ENCODE measurements at places on chromosomes 7 and 10.

- no peak for DNase-seq
These were observed 66.6 kb downstream of the PLXNA4 start for GRCh38 chr7:132509643-132510042.

- no peak for DNase-seq
These were observed 96.6 kb upstream of the CACUL1 start for GRCh38 chr10:118851062-118852035.

GRCh38 chr7:128941946-128942526 lies 4.3 kb downstream of the IRF5 start:
- DNase-seq = no peak

DNA sequence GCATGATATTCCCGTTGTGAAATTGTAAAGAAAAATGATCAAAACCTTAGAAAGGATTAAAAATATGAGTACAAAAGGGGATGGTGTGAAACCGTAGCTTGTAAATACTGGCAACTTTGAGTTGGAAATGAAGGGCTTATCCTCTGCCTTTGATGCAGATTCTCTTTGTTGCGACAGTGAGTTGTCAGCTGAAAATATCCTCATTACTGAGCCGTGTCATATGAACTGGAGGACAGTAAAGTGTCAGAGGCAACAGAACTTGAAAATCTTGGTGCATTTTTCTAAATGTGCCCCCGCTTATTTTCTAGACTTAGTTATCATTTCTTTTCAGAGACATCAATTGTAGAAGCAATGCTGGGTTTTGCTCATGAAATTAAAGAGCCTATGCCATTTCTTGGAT lies 170.5 kb upstream of the NPS start:
- no peak for DNase-seq

GRCh38 chr10:4982764-4983226 lies 19.6 kb downstream of the AKR1C1 start:
- DNase-seq = no peak

DNA sequence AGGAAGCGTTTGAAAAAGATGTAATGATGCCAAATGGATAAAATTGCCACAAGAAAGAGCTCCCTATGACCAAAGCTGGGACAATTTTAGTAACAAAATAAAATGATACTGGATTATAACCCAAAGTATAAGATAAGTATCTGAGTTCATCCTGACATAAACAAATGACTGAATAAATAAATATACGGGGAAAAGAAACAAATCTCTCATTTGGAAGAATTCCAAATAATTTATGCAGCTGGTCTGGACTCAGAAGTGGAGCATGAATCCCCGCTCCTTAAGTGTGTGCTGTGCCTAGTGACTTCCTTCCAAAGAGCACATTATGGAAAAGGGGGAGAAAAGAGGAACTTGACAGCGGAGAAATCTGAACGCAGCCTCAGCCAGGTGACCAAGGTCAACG lies 186.2 kb downstream of the RAMP3 start:
- DNase-seq = no peak

GRCh38 chr10:60171436-60172013 lies 218.2 kb downstream of the ANK3 start:
- DNase-seq = no peak

- no peak for DNase-seq
These were observed 58.2 kb upstream of the CAMK2B start for GRCh38 chr7:44383566-44383965.

DNA sequence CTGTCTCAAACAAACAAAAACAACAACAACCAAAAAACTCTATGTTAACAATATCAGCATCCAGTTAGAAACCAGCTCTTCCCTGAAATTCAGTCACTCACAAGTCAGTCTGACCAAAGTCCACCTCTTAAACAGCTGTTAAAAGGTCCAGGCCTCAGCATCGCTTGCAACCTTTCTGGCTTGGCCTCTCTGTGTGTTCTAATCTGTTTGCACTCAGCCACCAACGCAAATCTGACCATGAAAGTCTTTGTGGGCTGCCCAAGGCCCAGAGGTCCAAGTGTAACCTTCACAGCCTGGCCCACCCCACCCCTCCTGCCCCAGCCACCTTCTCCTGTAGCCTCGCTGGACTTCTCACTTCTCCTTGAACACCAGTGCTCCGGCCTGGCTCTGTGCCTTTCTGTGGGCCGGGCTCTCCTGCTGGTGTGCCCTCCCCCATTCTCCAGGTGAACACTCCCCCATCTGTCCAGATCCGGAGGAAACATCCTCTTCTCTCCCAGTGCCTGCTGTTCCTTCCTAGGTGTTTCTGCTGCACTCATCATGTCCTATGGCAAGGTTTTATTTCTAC lies 72.2 kb upstream of the EFCAB10 start:
- no peak for DNase-seq

- no peak for DNase-seq
These were observed 12.7 kb downstream of the FBH1 start for GRCh38 chr10:5902511-5903274.

- no peak for DNase-seq
These were observed 317.8 kb downstream of the SNX13 start for GRCh38 chr7:17622451-17622850.

DNA sequence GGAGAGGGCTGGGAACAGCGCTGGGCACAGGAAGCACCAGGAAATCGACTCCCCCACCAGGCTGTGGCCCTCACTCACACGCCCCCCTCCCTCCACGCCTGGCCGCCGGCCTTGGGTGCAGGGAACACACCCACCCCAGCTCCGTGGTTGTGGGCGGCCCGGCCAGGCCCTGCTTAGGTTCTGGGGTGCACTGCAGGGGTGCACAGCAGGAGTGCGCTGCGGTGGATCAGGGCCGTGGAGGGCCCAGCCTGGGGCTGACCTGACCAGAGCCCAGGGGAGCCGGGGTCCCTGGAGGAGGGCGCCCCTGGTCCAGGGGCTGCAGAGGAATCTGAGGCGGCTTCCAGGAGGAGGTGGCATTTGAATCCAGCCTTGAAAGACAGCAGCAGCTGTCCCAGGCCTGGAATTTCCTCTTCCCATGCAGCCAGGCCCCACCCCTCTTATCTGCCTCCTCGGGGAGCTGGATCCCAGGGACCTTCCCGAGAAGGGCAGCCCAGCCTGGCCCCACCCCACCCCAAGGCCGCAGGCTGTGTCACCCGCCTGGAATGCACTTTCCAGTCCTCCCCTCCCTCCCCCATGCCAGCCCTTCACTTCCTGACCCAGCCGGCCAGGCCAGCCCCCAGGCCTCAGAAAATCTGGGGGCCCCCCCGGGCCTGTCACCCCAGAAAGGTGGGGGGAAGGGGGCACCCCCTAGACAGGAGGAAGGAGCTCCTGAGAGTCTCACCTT lies 18.4 kb upstream of the PDGFA start:
- no peak for DNase-seq

DNA sequence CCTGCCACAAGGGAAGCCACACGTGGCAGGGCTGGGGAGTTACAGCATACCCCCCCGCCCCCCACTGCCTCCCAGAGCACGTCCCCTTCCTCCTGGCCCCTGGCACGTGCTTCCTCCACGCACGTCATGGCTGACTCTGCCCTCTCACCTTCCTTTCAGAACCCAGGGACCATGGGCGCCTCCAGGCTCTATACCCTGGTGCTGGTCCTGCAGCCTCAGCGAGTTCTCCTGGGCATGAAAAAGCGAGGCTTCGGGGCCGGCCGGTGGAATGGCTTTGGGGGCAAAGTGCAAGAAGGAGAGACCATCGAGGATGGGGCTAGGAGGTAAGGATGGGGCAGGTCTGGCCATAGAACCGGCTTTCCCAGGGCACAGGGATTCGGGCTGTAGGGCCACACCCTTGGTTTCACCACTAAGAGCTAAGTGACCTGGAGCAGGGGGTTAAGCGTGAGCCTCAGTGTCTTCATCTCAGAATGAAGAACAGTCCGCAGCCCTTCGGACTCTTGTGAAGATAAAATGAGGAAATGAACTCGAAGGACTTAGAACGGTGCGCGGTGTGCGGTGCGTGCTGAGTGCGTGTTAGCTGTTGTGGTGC lies 2.5 kb downstream of the NUDT1 start:
- no peak for DNase-seq

- DNase-seq = no peak
These were observed 76.9 kb upstream of the KMT2C start for GRCh38 chr7:152512706-152513105.

DNA sequence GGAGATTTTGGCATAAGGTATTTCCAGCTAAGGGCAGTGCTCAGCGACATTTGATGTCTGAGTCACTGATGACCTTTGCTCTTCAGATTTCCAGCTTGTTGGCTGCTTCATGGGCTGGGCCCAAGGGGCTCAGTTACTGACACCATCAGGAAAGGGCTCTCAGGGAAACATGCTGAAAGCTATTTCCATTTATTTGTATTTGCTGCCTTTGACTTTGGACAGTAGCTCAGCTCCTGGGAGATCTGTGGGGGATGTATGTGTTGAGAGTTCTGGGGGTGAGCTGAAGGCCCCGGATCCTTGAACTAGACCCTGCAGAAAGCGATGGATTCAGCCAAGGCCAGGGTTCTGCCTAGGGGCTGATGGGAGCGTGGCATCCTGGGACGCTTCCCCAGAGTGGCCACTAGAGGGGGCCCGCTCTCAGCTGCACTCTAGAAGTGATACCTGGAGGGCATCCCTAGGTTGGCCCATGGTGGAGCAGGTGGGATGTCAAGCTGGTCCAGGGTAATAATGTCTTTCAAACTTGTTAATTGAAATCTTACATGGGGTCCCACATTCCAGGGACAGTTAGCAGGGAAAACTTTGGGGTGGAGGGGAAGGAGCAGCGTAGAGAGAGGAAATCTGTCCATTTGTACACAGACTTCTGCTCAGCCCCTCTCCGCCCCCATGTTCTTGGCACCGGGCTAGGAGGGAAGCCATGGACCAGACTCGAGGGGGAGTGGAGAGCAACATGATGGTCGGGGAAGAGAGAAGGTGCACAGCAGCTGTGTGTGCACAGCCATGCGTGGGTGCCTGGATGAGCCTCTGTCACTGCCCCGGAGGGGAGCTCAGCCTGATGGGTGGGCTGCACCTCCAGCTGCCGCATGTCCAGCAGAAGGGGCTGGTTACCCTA lies 3.0 kb upstream of the BTBD16 start:
- peak; percentile 1 for DNase-seq

DNA sequence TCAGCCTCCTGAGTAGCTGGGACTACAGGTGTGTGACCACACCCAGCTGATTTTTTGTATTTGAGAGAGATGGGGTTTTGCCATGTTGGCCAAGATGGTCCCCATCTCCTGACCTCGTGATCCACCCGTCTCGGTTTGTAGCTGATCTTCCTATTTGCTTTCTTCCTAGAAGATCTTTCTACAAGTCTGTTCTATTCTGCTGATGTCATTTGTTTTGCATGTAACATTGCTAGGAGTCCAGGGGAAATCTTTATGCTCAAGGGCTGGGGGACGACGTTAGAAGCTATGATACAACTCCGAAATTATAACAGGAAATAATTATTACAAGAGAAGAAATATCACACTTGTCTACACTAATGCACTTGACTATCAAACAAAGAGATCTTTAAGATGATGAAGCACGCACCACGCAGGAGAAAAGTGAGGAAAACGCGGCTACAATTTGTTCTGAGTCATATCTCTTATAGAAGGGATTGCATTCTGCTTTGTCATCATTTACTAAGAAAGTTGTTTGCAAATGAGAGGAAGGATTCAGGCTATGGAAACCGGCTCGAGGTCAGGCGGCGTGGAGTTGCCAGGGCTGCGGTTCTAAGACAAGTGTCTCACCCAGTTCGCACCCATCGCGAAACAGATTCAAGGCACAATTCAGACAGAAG lies 103.0 kb upstream of the CARD11 start:
- no peak for DNase-seq

DNA sequence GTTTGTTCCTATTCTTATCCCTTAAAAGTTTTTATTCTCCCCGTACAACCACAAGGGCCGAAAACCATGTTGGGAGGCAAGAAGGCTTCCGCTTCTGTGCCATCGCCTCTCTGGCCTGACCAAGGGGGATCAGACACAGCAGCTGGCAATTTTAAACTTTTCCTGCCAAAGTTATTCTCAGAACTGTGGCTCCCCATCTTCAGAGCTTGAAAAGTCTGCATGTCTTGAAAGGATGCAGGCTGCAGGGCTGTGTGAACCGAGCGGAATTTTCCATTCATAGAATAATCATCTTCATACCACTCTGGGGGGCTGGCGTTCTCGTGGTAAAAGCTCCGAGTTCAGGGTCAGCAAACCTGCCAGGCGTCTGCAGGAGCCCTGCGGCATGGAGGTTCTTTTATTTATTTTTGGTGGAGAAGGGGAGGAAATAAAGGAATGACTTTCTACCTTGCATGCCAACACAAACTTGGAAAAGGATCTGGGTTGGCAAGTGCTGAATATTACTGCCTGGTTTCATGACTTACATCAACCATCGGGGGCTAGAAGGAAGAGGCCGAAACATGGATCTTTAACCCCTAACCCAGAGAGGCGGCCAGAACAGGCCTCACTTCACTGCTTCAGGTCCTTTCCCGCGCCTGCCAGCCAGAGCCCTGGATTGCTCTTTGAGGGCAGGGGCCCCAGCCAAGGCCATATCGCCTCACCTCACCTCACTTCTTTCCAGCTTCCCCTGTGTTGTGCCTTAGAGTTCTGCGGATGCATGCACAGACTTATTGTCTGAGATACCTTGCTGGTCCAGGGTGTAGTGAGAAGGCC lies 3.0 kb upstream of the NANOS1 start:
- no peak for DNase-seq

DNA sequence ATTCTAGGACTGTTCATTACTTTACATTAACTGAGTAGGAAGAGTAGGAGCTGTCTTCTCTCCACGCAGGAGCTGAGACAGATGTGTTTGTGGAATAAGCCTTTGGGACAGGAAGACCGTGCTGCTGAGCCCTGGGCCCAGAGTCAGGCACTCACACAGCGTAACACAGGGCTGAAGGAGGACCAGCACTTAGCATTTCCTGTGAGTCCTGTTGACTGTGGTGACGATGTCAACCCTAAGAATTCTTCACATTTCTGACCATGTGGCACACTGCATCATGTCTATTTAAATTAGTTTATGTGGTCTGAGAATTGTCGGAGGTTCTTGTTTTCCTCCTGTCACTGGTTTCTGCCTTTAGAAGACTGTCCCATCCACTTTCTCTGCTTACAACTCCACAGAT lies 117.2 kb downstream of the PIP4K2A start:
- DNase-seq = no peak

- no peak for DNase-seq
These were observed 126.8 kb upstream of the ODAD2 start for GRCh38 chr10:28125701-28126100.

DNA sequence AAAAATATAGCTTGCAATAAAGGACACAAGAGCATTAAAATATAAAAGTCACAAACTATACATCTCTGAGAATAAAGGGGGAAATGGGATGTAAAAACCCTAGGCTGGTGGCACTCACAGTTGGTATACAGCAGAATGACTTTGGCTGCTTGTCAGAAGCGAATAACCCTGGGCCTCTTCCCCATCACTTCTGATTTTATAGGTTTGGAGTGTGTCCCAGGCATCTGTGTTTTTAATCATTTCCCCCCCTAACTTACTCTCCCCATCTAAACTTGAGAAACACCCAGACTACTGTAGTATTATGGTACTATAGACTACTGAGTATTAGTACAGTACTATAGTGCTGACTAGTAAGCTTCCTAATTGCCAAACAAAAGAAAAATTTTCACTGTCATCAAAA lies 1.8 kb upstream of the RPA3 start:
- DNase-seq = no peak

All from GM12864 (cell line).